ENCODE measurements at places on chromosomes 6 and 20.

GRCh38 chr6:167127785-167128531 lies 5.1 kb downstream of the CCR6 start:
- no peak for DNase-seq

- DNase-seq, result no peak
These were observed 28.5 kb downstream of the BCL2L1 start for GRCh38 chr20:31693987-31694661.

- DNase-seq, result no peak
These were observed 11.0 kb upstream of the ADGRG6 start for GRCh38 chr6:142290851-142291250.

DNA sequence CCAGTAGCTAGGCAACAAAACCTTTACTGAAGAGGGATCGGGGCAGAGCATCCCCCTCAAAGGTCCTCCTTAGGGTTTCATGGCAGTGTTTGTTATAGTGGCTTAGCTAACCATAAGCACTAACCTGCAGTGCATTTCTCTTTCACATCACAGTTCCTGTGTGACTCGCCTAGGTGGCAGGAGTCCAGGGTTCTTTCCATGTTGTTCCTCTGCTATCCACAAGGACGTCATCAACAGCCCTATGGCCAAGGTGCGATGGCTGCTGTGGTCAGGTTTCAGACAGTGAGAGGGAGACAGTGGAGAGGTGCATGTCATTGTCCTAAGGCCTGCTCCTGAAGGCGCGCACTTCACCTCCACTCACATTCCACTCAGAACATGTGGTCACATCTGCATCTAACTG lies 38.8 kb upstream of the FOXA2 start:
- peak; percentile 1 for DNase-seq

DNA sequence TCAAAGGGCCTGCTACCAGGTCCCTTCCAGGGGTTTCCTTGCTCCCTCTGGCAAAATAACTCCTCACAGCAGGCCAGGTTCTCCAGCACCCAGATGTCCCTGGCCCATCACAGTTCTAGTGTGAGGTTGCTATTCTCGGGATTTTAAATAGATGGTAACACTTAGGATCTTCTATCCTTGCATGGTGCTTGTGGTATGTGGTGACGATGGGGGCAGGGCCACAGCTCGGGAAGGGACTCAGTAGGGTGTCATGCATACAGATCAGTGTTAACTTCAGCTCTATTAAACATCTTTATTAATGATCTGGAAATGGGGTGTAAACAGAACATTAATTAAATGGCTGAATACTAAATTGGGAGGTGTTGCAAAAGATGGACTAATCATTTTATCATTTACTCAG lies 323.8 kb downstream of the QKI start:
- DNase-seq, result no peak

GRCh38 chr20:41232973-41233926 lies 84.3 kb downstream of the ZHX3 start:
- DNase-seq, result peak; percentile 94

DNA sequence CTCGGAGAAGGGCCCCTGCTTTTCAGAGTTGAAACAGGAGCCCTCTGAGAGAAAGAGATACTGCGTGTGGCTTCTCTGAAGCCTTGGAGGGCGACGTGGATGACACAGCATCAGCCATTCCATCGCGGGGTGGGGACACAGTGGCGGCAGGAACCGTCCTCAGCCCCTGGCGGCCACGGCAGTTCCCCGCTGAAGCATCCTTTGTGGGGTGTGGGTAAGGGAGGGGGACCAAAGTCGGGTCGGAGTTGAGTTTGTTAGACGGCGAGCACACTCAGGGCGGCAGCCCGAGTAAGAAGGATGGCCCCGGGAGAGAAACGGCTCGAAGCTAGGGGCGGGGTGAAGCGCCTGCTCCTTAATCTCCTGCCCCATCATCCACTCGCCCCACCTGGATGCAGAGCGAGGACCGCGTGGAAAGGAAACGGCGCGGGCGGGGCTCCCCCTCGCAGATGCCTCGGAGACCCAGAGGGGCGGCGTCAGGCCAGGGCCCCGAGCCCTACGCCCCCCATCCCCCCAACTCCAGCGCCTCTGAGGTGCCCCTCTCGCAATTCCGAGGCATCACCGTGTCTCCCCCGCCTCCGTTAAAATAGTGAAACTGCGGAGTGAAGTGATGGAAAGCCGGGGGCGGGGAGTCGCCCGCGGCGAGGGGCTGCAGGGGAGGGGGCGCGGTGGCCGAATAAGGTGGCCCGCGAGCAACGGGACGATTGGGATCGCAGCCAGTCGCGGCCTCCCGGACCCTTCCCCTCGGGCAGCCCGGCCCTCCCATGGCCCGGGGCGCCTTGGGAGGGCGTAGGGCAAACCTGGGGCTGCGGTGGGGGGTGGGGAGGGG lies 796 bp upstream of the RREB1 start:
- peak; percentile 48 for DNase-seq

GRCh38 chr6:26754212-26754611 lies 94.7 kb upstream of the ZNF322 start:
- DNase-seq, result no peak

DNA sequence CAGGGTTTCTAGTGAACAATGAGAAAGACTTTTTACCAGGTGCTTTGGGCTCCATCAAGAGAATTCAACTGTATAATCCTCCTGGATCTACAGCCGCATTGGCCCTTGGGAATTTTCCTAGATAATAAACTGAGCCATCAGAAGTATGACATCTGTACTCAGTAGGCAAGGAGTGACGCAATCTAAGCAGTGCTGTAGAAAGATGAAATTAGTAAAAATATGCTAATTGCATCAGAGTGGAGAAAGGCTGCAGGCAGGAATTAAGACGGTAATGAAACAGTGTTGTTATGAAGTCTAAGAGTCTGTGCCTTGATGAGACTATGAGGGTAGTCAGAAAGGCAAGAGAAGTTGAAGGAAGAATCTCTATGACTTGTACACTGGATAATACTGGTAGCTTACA lies 507.9 kb upstream of the SOX4 start:
- DNase-seq, result peak; percentile 12

DNA sequence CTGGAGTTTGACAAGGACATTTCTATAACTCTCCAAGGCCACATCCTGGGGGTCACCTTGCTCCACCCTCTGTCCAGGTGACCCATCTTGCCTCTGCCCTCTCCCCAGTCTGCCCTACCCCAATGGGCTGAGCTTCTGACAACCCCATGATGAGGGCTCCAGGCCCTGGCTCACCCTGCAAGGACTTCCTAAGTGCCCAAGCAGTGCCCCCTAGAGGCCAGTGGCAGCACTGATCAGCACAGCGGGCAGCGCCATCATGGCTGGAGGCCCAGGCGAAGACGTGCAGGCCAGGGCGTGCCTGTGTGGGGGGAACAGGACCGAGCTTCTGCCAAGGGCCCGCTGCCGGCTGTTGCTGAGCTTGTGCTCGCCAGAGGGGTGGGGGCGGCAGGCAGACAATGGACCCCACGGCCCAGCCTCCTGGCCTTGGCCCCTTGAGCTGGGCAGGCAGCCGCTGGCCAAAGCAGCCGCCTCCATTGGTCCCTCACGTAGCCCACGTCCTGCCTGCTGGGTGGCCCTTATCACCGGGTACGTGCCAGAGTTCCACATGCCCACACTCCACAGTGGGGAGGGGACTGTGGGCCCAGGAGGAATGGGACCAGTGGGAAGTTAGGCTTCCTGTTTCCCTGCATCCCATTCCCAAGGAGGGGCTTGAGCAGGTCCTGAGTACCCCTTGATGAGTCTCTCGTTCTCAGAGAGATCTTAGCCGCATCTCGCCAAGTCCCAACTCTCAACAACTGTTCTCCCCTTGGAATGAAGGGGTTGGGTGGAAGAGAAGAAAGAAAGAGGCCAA lies 64.3 kb downstream of the MRPL14 start:
- no peak for DNase-seq

- DNase-seq, result no peak
These were observed 116.9 kb upstream of the ENPP5 start for GRCh38 chr6:46287681-46288080.

DNA sequence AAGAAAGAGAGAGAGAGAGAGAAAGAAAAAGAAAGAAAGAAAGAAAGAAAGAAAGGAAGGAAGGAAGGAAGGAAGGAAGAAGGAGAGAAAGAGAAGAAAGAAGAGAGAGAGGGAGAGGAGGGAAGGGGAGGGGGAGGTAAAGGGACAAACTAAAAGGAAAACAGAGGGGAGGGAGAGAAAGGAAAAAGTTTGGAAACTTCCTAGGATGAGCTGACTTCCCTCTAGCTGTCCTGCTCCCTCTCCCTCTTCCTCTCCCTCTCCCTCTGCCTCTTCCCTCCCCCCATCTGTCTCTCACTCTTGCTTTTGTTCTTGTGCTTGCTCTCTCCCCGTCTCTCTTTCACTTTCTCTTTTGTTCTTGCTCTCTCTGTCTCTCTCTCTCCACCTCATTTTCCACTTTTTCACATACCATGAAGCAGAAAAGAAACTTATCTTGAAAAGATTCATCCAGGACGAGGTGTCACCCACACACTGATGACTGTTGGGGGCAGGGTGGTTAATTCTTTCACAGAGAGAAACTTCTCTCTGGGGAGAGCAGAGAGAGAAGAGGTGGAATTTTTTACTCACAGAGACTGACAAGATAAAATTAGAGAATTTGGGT lies 56.4 kb upstream of the DUSP22 start:
- DNase-seq, result peak; percentile 51

GRCh38 chr20:50276119-50277063 lies 85.8 kb downstream of the CEBPB start:
- no peak for DNase-seq

- DNase-seq, result peak; percentile 85
These were observed 10.0 kb upstream of the NCOA7 start for GRCh38 chr6:125780540-125781313.

DNA sequence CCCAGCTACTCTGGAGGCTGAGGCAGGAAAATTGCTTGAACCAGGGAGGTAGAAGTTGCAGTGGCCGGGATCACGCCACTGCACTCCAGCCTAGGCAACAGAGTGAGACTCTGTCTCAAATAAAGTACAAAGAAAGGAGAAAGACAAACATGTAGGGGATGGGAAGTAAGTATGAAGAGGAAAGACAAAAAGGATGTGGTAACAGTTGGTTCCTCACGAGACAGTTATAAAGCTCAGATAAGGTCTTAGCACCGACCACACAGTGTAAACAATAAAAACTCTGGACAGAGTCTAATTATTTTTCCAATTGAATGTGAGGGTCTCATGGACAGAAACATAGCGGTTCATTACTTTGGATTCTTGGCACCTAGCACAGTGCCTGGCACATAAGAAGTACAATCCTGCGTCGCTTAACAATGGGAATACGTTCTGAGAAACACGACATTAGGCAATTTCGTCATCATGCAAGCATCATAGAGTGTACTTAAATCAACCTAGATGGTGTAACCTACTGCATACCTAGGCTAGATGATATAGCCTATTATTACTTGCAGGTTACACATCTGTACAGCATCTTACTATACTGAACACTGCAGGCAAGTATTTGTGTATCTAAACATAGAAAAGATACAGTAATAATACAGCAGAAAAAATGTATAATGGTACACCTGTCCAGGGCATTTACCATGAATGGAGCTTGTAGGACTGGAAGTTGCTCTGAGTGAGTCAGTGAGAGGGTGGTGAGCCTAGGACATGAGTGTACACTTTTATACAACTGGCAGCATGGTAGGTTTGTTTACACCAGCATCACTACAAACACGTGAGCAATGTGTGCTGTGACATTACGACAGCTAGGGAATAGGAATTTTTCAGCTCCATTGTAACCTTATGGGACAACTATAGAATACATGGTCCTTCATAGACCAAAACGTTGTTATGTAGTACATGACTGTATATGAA lies 38.2 kb downstream of the MBOAT1 start:
- DNase-seq, result no peak

DNA sequence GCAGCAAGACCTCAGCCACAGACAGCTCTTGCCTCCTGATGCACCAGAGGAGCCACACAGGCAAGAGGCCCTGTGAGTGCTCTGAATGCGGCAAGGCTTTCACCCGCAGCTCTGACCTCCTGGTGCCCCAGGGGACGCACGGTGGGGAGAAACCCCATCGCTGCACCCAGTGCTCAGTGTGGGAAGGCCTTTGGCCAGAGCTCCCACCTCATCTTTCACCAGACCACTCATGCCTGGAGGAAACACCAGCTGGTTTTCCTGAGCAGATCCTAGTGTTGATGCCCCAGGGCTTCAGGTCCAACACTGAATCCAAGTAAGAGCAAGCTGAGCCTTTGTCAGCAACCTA lies 37.0 kb upstream of the XRN2 start:
- no peak for DNase-seq

GRCh38 chr20:11569163-11569562 lies 348.5 kb upstream of the BTBD3 start:
- no peak for DNase-seq

DNA sequence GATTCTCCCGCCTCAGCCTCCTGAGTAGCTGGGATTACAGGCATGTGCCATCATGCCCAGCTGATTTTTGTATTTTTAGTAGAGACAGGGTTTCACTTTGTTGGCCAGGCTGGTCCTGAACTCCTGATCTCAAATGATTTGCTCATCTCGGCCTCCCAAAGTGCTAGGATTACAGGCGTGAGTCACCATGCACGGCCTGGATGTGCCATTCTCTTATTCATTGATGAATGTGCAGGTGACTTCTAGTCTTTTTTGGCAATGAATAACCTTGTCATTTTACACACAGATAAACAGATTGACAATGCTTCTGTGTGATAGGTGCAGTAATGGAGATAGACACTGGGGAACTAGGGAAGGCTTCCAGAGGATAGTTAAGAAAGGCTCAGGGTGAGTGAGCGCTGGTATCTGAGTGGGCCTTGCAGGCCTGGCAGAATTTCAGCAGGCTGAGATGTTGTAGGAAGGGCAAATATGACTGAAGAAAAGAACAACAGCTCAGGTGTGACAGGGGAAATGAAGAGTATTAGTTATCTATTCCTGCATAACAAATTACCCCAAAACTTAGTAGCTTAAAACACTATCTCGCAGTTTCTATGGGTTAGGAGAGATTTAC lies 23.3 kb downstream of the PPARD start:
- DNase-seq, result no peak

DNA sequence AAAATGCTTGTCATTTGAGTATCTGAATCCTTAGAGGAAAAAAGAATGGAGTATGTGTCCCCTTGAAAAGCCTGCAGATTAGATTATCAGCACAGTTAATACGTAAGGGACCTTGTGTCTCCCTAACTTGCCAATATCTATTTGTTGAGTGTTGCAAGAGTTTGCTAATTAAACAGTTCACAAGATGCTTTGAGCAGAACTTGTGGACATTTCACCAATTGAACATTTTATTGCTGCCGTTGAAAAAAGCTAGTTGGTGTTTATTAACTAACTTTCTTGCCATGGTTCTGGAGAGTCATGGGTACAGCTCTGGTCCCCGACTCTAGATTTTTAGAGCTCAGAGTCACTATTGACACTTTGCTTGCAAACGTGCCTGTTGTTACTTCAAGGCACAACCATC lies 30.6 kb upstream of the PRDM1 start:
- DNase-seq, result no peak

Data from fibroblast of skin of right quadriceps (primary cell).